Neural progenitor cell (in vitro differentiated cells): ENCODE measurements at places on chromosomes 7 and 10. TPM values are rescaled to one million over a fixed set of nuclear protein-coding genes. Genes with fewer than 3 reads are reported as not detected.

FAM25G gene
- not detected in 2 replicates for total RNA-seq

SHH gene
- 0.03 TPM in 1 of 2 replicates, not detected in the other for total RNA-seq

DNAJB6 gene
- total RNA-seq: 131 and 172 TPM in 2 replicates

ARMC10 gene
- total RNA-seq: 49.9 and 56.5 TPM in 2 replicates

ADCY1 gene
- 7.4 and 8.5 TPM in 2 replicates for total RNA-seq

SERPINE1 gene
- total RNA-seq: 0.03 TPM in 1 of 2 replicates, not detected in the other

MAGI2 gene
- total RNA-seq: 4.2 and 5.8 TPM in 2 replicates

ZNF503 gene
- 8.3 and 20.9 TPM in 2 replicates for total RNA-seq

SSC4D gene
- 0.43 and 6.8 TPM in 2 replicates for total RNA-seq

BLNK gene
- not detected in 2 replicates for total RNA-seq

- H3K4me3 ChIP-seq: no peak overlapping the region
- no peaks in the 10 kb centered on the region for H3K36me3 ChIP-seq
- H3K4me1 ChIP-seq: peaks cover 4% of the 10 kb centered on the region
- H3K27me3 ChIP-seq: no peaks in the 10 kb centered on the region
Measured at GRCh38 chr10:42941790-42942189, 135.1 kb upstream of the RET start.

GRCh38 chr10:113506476-113506875 lies 46.4 kb upstream of the HABP2 start:
- H3K27ac ChIP-seq: no peak overlapping the region
- H3K4me3 ChIP-seq: no peak overlapping the region
- DNase-seq: no peak
- no peaks in the 10 kb centered on the region for H3K27me3 ChIP-seq

- no peak overlapping the region for H3K4me3 ChIP-seq
- no peaks in the 10 kb centered on the region for H3K27me3 ChIP-seq
- H3K27ac ChIP-seq: no peak overlapping the region
Measured at GRCh38 chr7:30853576-30853975, 58.1 kb upstream of the AQP1 start.

- peak; percentile 77 for DNase-seq
- H3K36me3 ChIP-seq: no peaks in the 10 kb centered on the region
- no peaks in the 10 kb centered on the region for H3K4me1 ChIP-seq
Measured at GRCh38 chr10:127117125-127117524, 79.3 kb downstream of the INSYN2A start.

GRCh38 chr7:29248713-29249382 lies 54.3 kb downstream of the CHN2 start:
- H3K4me1 ChIP-seq: no peaks in the 10 kb centered on the region
- no peaks in the 10 kb centered on the region for H3K27me3 ChIP-seq
- no peak overlapping the region for H3K4me3 ChIP-seq
- no peak overlapping the region for H3K27ac ChIP-seq

- H3K4me3 ChIP-seq: no peak overlapping the region
- H3K4me1 ChIP-seq: peaks cover 10% of the 10 kb centered on the region
- H3K36me3 ChIP-seq: no peaks in the 10 kb centered on the region
- no peak overlapping the region for H3K27ac ChIP-seq
Measured at GRCh38 chr10:106992055-106992454, 172.5 kb downstream of the SORCS1 start.

- DNase-seq: no peak
- H3K4me1 ChIP-seq: peaks cover 13% of the 10 kb centered on the region
- no peaks in the 10 kb centered on the region for H3K27me3 ChIP-seq
Measured at GRCh38 chr10:84660450-84661159, 332.2 kb downstream of the CCSER2 start.

DNA sequence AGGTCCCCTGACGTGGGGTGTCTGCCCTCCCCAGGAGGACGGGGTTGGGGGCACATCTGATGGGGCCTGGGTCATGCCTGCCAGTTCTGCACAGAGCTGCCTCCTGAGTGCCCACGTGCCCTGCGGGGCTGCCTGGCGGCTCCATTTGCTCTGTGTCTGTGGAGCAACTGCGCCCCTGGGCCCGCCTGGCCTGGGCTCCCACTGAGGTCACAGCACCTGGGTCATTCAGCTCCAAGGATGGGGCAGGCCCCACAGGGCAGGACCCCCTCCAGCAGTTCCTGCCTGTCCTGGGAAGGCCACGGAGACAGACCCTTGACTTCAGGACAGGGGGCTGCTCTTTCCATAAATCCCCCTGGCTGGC lies 590.6 kb downstream of the PTPRN2 start:
- no peaks in the 10 kb centered on the region for H3K27me3 ChIP-seq
- H3K4me1 ChIP-seq: peaks cover 15% of the 10 kb centered on the region
- no peaks in the 10 kb centered on the region for H3K36me3 ChIP-seq
- no peak overlapping the region for H3K4me3 ChIP-seq
- DNase-seq: no peak

- no peak overlapping the region for H3K27ac ChIP-seq
- no peak overlapping the region for H3K4me3 ChIP-seq
- H3K36me3 ChIP-seq: no peaks in the 10 kb centered on the region
- H3K27me3 ChIP-seq: no peaks in the 10 kb centered on the region
Measured at GRCh38 chr7:26500749-26501352, 209.2 kb downstream of the SNX10 start.

GRCh38 chr7:30330134-30331111 lies 46.0 kb downstream of the ZNRF2 start:
- no peak overlapping the region for H3K27ac ChIP-seq
- peaks cover 4% of the 10 kb centered on the region for H3K36me3 ChIP-seq
- no peaks in the 10 kb centered on the region for H3K27me3 ChIP-seq
- no peaks in the 10 kb centered on the region for H3K4me1 ChIP-seq

DNA sequence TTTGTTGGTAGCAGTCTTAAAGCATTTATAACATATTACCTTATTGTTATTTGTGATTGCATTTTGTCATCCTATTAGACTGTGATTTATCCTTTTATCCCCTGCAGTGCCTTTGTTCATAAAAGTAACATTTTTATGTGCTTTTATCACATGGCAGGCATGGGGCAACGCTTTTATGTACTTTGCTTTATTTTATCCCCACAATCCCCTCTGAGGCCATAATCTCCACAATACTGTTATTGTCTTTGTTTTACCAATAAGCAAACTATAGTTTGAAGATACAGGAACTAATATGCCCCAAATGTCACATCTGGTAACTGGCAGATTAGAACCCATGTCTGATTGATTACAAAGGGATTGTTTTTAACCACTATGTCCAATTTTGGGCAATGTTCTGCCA lies 613.5 kb downstream of the REEP3 start:
- no peaks in the 10 kb centered on the region for H3K27me3 ChIP-seq
- DNase-seq: no peak
- no peak overlapping the region for H3K4me3 ChIP-seq
- H3K36me3 ChIP-seq: no peaks in the 10 kb centered on the region

- H3K27me3 ChIP-seq: peaks cover 38% of the 10 kb centered on the region
- peaks cover 31% of the 10 kb centered on the region for H3K4me1 ChIP-seq
- DNase-seq: peak; percentile 81
- H3K36me3 ChIP-seq: peaks cover 36% of the 10 kb centered on the region
- H3K4me3 ChIP-seq: peak overlapping the region; percentile 88
- H3K27ac ChIP-seq: no peak overlapping the region
Measured at GRCh38 chr10:123154711-123155505, 706 bp downstream of the BUB3 start.

GRCh38 chr7:65454469-65454868 lies 80.8 kb downstream of the ZNF92 start:
- no peak for DNase-seq
- H3K27me3 ChIP-seq: no peaks in the 10 kb centered on the region
- H3K4me3 ChIP-seq: no peak overlapping the region
- H3K4me1 ChIP-seq: no peaks in the 10 kb centered on the region

DNA sequence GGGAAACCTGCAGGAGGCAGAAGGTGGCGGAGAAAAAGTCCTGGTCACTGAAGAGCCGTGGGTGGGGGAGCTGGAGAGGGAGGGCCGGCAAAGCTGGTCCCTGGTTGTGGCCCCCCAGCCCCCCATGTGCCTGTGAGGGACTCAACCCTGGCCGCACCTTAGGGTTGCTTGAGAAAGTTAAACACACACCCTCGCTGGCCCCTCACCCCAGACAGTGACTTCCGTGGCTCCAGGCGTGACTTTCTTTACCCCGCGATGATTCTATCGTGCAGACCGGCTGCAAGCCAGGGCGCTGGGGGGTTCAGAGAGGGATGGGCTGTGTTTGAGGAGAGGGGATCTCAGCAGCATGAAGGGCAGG lies 447.6 kb upstream of the FOXK1 start:
- DNase-seq: no peak
- H3K36me3 ChIP-seq: no peaks in the 10 kb centered on the region
- no peak overlapping the region for H3K27ac ChIP-seq

- DNase-seq: no peak
- H3K27me3 ChIP-seq: no peaks in the 10 kb centered on the region
- no peak overlapping the region for H3K4me3 ChIP-seq
- no peaks in the 10 kb centered on the region for H3K36me3 ChIP-seq
- H3K27ac ChIP-seq: no peak overlapping the region
- no peaks in the 10 kb centered on the region for H3K4me1 ChIP-seq
Measured at GRCh38 chr7:47188653-47189315, 393.1 kb downstream of the TNS3 start.

GRCh38 chr7:45190406-45191165 lies 33.0 kb downstream of the RAMP3 start:
- no peaks in the 10 kb centered on the region for H3K4me1 ChIP-seq
- H3K27me3 ChIP-seq: no peaks in the 10 kb centered on the region
- DNase-seq: no peak
- no peaks in the 10 kb centered on the region for H3K36me3 ChIP-seq

GRCh38 chr10:5365928-5366327 lies 1.2 kb downstream of the UCN3 start:
- H3K27ac ChIP-seq: no peak overlapping the region
- H3K4me1 ChIP-seq: no peaks in the 10 kb centered on the region
- H3K36me3 ChIP-seq: no peaks in the 10 kb centered on the region
- H3K4me3 ChIP-seq: no peak overlapping the region

- no peak within 1 kb of the TSS for H3K27ac ChIP-seq
- H3K27me3 ChIP-seq: peaks cover 100% of the 10 kb centered on the region
- H3K4me1 ChIP-seq: no peaks in the 10 kb centered on the region
- H3K4me3 ChIP-seq: peak within 1 kb of the TSS; percentile 18
Measured at GRCh38 chr7:27156508-27156898, at the start of gene HOXA7. HOXA7 (minus strand) TSS chr7:27156675; CDS start chr7:27156545, 130 bp downstream.

GRCh38 chr7:112248598-112248997 lies 42.1 kb downstream of the ZNF277 start:
- H3K4me1 ChIP-seq: peaks cover 37% of the 10 kb centered on the region
- H3K36me3 ChIP-seq: no peaks in the 10 kb centered on the region
- H3K4me3 ChIP-seq: no peak overlapping the region

DNA sequence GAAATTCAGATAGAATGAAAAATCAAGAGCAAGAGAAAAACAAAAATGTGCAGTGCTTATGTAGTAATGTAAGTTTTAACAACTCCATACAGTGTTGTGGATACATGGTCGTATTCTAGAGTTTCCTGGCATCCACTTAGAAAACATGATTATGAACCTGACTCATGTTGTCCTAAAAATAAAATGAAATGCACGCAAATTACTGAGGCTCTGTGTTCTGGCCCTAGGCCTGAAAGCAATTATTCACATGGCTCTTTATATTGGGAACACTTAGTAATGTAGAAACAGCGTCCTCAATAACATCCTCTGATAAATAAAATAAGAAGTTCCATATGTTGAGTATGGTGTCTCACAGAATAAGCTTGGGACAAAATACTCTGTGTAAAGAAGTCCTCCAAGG lies 200.2 kb upstream of the SEMA3E start:
- no peaks in the 10 kb centered on the region for H3K27me3 ChIP-seq
- H3K27ac ChIP-seq: no peak overlapping the region
- DNase-seq: no peak
- peaks cover 14% of the 10 kb centered on the region for H3K4me1 ChIP-seq
- no peak overlapping the region for H3K4me3 ChIP-seq
